ENCODE measurements at places on chromosomes 3 and 15.

GRCh38 chr3:71063773-71064290 is 519.7 kb downstream of the FOXP1 start:
- DNase-seq: no peak

- no peak for DNase-seq
These were observed 39.3 kb downstream of the PDHB start for GRCh38 chr3:58394339-58394738.

- DNase-seq: no peak
These were observed 5.0 kb downstream of the CHST13 start for GRCh38 chr3:126528800-126529541.

DNA sequence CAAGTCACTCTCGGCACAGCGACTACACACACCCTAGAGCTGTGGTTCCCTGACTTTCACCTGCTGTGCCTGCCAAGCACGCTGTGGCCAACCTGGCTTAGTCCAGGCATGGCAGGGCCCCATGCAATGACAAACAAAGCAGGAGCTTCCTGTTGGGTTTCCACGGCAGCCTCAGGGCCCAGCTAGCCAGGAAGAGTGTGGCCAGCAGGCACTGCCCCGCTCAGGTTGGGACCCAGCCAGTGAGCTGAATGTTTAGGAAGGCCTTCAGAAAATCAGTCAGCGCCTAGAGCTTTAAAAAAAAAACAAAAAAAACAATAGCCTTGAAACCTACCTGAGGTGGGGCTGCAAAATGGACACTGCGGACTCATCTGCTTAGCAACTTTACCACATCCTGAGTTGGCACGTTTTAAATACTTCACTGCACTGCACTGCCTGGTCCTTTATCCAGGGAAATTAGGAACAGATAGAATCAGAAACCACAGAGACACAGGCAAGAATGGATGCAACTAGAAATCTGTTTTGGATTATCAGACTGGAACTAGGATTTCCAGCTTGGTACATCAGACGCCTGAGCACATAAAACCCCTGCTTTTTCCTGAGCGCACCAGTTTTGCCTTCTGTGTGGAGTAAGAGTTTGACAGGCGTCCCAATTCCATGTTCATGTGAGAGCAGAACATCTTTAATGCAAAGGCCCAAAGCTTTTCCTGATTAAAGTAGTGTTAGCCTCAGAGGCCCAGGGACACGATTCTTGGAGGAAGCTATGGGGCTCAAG is 36.2 kb upstream of the LDHAL6B start:
- DNase-seq: peak; percentile 85

All from suprapubic skin (tissue), 4 donors.